ENCODE measurements at places on chromosomes 4 and X.

- DNase-seq: peak; percentile 79
These were observed at the start of gene CTBP1 for GRCh38 chr4:1248245-1249147. TSS of gene CTBP1 (minus strand) at chr4:1249130. CDS start at chr4:1241331, 7,799 bp downstream.

DNA sequence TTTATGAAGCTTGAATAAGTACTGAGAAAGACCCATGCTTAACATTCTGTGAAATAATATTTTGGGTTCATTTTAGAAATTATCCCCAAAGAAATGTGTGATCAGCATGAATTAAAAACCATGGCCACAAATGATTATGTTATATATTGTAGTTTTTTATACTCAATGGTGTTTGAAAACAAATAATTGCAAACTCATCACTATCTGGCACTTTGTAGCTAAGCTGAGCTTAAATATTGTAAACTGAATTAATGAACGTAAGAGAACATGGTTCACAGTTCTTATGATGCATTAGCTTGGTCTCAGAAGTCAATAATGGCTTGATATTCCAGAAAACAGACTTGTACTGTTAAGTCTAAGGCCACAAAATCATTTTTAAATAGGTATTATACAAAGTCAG lies 24.6 kb upstream of the ASB5 start:
- DNase-seq: no peak

GRCh38 chr4:145498430-145498829 lies 16.8 kb downstream of the SMAD1 start:
- no peak for DNase-seq

- DNase-seq: peak; percentile 13
These were observed 130.9 kb upstream of the FAM9B start for GRCh38 chrX:9164533-9165426.

- DNase-seq: no peak
These were observed 35.9 kb downstream of the SLC9A6 start for GRCh38 chrX:136021160-136021559.

DNA sequence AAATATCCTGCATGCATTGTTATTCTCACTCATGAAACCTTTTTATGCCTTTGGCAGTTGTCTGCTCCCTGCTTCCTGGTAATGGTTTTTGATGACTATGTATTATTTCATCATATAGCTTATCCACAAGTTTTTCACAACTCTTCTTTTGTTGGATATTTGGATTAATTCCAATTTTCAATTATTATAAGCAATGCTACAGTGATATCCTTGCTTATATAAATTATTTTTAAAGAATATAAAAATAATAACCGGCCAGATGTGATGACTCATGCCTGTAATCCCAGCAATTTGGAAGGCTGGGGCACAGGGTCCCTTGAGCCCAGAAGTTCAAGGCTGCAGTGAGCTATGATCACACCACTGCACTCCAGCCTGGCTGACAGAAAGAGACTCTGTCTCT lies 47.0 kb downstream of the ASIC5 start:
- no peak for DNase-seq

GRCh38 chrX:130267956-130268448 lies 697 bp downstream of the ZNF280C start:
- no peak for DNase-seq

DNA sequence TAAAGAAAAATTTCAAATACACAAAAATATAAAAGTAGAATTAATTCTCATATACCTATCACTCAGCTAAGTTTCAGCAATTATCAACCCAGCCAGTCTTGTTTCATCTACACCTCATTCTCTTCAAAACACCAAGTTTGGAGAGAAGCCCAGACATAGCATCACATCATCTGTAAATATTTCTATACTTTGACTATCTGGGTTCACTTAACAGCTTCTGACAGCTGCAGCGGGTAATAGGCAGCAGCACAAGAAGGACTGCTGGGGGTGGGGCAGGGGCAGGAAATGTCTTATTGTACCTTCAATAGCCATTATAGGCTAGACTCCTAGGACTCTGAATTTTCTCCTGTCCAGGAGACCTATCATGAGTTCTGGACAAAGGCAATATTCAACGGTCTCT lies 54.1 kb downstream of the PHF8 start:
- DNase-seq: no peak

DNA sequence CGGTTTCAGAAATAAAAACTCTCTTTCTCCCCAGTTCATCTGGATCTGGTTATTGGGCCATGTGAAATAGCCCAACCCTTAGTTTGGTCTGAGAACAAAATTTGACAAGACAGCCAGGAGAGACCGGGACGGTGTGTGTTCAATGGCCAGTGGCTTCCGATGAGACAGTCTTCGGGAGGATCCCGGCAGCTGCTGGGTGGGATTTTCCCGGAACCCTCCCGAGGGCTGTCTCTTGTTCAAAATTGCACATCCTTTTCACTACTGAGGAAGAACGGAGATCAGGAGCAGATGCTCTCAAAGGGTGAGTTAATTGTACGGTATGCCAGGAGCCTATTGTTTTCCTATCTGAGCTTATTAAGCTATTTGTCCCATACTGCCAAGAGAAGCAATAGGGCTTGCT lies 166.5 kb downstream of the PRR32 start:
- no peak for DNase-seq

GRCh38 chr4:78336093-78336943 lies 215.3 kb upstream of the ANXA3 start:
- peak; percentile 17 for DNase-seq

DNA sequence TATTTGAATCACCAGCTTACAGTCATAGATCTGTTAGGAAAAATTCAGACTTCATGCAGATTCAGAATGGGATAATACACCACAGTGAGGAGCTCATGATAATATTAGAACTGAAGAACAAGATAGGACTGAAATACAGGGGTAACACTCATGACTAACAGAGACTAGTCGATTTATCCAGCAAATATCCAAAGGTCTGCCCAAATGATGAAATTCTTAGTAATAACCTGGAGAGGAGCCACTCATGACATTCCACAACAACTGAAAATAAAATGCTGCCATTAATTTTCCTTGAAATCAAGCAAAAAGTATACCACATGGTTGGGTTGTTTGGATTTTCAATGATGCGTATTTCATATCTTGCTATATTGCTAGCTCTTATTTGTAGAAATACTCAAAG lies 903.7 kb upstream of the ADGRL3 start:
- DNase-seq: no peak

GRCh38 chrX:17679820-17680219 lies 57.5 kb upstream of the SCML1 start:
- no peak for DNase-seq

DNA sequence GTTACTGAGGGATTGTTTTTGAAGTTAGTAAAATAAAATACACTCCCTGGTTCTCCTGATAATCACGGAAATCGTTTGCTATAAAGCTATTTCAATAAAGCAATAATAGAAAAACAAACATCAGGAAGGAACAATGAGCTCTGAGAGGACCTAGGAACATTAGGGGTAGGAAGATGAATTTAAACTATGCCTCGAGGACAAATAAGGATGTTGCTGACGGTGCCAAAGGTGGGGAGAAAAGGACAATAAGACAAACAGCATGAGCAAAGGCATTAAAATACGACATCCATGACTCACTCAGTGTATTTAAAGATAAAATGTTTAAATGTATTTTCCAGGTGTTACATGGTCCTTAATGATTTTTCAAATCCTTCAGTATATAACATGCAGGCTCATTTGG lies 110.3 kb downstream of the MTNR1A start:
- DNase-seq: no peak

DNA sequence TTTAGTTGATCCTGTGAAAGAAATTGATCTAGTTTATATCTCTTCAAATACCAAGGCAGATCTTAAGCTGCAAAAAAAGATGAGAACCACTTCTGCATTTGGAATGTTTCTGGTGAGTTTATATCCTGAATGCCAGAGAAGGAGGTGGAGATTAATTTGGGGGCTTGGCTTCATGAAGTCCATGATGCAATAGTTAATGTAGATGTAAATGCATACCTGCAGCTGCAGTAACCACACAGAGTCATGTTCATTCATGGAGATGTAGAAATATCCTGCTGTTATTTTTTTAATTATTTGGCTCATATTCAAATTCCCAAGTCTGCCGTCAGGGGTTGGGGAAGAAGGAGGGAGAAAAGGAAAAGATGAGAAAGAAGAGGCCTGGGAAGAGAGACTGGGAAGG lies at the start of gene SULT1E1:
Gene SULT1E1 (minus strand): TSS at position 94 of the 400 bp plus-strand sequence. CDS start 2,501 bp downstream, outside the sequence.
- peak; percentile 53 for DNase-seq

- DNase-seq: peak; percentile 85
These were observed 24.4 kb downstream of the TNIP3 start for GRCh38 chr4:121139533-121140222.

DNA sequence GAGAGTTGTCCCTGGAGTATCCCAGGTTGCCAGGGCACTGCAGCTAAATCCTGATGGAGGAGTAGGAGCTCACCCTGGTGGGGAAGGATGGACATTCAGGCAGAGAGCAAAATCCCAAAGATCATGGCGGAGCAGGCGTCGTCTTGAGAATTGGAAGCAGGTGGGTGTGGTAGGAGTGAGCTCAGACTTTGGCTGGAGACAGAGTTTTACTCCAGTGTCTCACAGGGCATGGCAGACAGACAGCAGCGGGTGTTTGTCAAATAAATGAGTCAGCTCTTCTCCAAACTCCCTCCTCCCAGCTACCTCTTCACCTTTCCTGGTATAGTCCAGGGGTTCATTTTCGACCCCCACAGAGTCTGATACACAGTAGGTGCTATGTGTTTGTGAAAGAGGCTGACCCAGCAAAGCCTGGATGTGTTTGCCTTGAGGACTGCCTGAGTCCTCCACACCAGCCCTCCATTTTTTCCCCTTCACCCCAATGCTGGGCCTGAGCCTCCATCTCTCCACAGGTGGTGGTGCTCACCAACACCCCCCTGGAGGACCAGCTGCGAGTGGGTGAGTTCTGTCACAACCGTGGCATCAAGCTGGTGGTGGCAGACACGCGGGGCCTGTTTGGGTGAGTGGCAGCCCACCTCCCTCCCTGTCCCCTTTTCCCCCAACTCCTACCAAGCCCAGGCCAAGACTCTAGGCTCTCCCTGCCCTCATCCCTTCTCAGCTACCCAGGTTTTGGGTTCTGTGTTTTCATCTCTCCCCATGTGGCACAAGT lies 6.9 kb downstream of the UBA1 start:
- DNase-seq: peak; percentile 51

GRCh38 chr4:46390355-46391058 lies 579 bp upstream of the GABRA2 start:
- no peak for DNase-seq

- DNase-seq: no peak
These were observed 42.4 kb upstream of the FREM3 start for GRCh38 chr4:143742834-143743233.

DNA sequence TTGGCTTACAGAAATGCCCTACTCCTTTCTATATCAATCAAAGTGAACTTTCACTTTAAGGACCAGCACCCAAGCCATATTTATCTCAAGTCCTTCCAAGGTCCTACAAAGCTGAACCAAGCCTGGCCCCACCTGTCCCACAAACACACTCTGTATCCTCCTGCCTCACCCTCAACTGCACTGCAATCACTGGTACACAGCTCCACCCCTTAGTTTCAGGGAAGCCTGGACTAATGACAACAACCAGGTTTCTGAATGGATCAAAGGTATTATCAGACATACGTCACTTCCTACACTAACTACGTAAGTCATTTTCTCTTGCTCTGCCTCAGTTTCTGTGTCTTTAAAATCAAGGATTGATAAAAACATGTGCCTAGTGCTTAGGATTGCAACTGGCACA lies 205.6 kb upstream of the HS3ST1 start:
- no peak for DNase-seq

GRCh38 chrX:71941776-71942175 lies 31.1 kb downstream of the NHSL2 start:
- peak; percentile 45 for DNase-seq

- DNase-seq: no peak
These were observed 166.1 kb upstream of the KLF8 start for GRCh38 chrX:56066016-56066415.

All from astrocyte of the spinal cord (primary cell).